Activated CD8-positive, alpha-beta memory T cell treated with anti-CD3 and anti-CD28 coated beads for 1 hour (primary cell): ENCODE measurements at places on chromosomes 3 and 15.

- peak; percentile 17 for DNase-seq
These were observed 72.3 kb downstream of the CORO2B start for GRCh38 chr15:68650901-68651709.

DNA sequence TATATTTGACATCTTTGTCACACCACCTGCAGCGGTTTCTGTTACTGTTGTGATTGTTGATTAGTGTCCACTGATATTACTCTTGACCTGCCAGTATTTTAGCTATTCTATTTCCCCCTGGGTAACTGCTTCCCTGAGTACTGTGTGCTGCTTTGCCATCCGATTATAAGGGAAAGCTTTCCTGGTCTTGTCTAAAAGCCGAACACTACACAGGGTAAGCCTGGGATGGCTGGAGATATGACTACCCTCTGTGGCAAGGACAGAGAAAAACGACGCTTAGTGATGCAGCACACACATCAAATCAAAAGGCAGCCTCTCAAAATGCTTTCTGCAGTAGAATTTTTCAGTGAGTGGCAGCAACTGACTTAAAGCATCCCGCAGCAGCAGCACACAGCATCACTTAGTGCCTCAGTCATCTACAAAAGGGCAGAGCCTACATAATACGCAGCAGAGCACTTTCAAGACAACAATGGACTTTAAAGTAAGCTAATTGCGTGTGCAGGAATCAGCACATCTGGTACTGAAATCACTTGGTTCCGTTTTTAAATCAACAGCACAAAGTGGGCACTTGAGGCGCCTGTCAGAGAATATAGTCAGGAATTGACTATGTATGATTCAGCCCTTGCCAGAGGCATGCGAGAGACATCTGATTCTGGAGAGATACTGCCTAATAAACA is 656.3 kb upstream of the TGFBR2 start:
- DNase-seq = no peak

DNA sequence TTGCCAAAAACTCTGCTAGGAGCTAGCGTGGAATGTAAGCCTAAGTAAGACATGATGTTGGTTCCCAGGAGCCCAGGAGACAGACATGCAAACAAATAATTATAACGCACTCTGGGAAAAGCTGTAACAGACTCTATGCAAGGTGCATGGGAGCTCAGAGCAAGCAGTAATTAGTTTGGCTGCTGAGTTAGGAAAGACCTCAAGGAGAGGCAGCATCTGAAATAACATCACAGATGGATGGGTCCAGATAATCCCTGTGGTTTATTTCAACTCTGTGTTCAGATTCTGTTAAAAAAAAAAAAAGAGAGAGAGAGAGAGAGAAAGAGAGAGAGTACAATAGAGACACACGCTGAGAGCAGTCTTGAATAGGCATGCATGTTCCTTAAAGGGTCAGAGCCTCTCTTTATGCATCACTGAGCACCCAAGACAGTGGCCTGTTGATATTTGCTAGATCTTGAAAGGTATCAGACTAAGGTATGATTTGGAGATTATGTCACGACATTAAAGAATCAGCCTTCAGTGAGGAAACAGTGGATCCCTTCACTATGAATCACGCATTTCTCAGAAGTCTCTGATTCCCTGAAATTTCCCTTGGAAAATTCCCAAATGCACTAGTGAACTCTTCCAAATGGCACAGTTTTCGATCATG is 124.4 kb upstream of the LIPC start:
- no peak for DNase-seq

DNA sequence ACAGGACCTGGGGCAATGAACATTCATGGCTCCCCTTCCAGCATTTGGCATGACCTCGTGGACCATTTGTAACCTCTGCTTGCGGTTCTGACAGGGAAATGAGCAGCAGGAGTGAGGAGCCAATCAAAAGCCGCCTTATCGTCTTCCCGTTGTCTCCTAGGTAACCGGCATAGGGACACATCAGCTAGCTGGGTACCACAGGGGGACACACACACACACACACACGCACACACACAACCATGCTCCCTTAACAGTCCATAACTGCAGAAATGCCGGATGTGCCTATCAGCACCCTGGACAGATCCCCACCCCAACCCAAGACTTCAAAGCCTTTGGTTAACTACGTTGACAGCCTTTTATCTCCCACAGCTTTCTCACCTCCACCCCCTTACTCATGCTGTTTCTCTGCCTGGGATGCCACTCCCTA is 53.4 kb upstream of the CCDC174 start:
- no peak for DNase-seq

GRCh38 chr3:124429129-124429815 is 301.0 kb upstream of the UMPS start:
- no peak for DNase-seq

DNA sequence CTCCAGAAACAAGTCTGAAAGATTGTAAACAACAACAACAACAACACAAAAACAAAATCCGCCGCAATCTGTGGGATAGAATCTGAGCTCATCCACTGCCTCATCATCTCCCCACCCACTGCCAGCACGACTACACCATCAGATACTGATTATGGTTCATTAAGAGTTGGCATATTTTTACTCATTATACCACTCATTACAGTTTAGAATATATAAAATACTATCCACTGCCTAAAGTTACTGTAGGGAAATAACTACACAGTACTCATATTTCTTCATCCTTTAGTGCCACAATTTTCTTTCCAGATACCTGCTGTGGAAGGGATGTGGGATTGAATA is 152.5 kb upstream of the PEX5L start:
- no peak for DNase-seq

GRCh38 chr3:19815805-19816204 is 118.2 kb downstream of the EFHB start:
- DNase-seq = no peak

GRCh38 chr3:17091910-17092582 is 207.3 kb downstream of the PLCL2 start:
- no peak for DNase-seq

GRCh38 chr3:4956738-4957137 is 22.5 kb upstream of the BHLHE40 start:
- DNase-seq = no peak

DNA sequence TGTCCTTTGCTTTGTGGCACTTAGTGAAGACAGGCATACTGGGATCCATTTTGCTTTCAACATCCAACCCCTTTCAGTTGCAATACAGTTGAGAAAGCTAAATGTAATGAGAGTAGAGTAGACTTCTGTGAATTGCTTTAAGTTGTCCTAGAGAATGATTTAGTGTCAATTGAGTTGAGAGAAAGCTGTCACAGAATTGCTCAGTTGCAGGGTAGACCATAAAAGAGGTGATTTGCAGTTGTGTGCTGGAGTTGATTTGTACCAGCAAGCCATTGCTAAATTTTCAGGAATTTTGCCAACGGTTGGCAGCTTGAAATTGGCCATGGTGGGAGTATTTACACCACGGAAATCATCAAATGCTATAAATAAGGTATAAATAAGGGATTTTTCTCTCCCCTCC is 2.2 kb downstream of the ABHD5 start:
- DNase-seq = no peak

GRCh38 chr3:111684640-111685039 is 89.5 kb upstream of the ZBED2 start:
- DNase-seq = no peak

DNA sequence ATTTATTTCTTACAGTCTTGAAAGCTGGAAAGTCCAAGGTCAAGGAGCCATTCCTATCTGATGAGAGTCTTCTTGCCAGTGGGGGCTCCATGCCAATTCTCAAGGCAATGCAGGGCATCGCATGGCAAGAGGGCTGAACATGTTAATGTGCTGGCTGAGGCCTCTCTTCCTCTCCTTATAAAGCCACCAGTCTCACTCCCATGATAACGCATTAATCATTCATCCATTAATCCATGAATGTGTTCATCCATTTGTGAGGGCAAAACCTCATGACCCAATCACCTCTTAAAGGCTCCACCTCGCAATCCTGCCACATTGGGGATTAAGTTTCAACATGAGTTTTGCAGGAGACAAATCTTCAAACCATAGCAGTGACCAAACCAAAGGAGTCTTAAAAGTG is 118.3 kb downstream of the PROS1 start:
- no peak for DNase-seq

DNA sequence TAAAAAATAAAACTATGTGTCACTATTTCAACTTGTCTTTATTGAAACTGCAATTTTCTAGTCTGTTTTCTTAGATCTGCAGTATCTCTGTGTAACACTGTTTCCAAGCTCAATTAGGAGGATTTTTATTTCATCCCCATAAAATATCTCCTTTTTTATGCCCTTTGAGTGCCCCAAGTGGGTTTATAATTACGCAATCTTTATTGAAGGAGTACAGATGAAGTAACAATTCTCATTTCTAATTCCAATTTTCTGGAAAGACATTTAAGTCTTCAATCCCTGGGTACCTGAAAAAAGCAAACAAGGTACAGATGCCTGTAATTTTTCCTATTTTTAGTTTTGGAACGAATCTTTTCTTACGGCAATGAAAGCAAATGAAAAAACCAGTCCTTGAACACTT is 61.3 kb downstream of the CYP19A1 start:
- DNase-seq = no peak
